ENCODE measurements at places on chromosomes 1 and 21.

- no peak for DNase-seq
Observed at GRCh38 chr1:235841938-235842545, 24.7 kb downstream of the LYST start.

GRCh38 chr1:99613716-99614115 lies 32.2 kb upstream of the PALMD start:
- DNase-seq: no peak

DNA sequence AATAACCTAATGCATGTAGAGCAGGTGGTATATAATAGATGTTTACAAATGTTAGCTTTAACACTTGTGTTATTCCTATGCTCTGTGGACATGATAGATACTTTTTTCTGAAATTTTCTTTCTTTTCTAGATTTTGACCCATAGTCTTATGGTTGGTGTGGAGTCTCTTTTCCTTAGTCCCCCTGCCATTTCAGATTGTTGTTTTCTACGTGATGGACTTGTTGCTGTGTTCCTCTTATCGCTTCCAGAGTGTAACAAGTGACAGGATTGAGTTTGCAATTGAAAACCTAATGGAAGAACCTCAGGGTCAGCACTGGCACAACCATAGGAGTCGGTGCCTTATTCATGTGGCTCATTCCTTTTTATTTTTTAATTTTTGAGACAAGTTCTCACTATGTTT lies 136.4 kb downstream of the HHAT start:
- no peak for DNase-seq

DNA sequence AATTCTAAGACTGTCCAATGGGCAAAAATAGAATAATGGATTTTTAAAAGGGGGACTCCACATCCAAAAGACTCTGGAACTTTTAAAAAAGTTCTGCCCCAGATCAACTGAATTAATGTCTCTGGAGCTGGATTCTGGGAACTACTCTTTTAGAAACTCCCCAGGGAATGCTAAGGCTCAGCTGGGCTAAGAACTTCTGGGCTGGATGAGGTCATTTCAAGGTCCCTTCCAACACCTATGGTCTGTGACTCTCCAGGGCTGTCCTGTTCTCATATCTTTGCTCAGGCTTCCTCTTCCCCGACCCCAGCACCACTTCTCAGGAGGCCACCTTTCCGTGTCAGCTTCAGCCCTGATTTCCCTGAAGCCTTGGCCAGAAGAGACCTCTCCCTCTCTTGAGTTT lies 13.5 kb upstream of the PLA2G2C start:
- DNase-seq: no peak

- DNase-seq: peak; percentile 73
Observed at GRCh38 chr1:115557715-115558114, 84.1 kb upstream of the VANGL1 start.

- DNase-seq: no peak
Observed at GRCh38 chr1:226967665-226968064, 27.6 kb downstream of the COQ8A start.
